ENCODE measurements at places on chromosomes 16 and 17. TPM values are rescaled to one million over a fixed set of nuclear protein-coding genes. Genes with fewer than 3 reads are reported as not detected.

DNA sequence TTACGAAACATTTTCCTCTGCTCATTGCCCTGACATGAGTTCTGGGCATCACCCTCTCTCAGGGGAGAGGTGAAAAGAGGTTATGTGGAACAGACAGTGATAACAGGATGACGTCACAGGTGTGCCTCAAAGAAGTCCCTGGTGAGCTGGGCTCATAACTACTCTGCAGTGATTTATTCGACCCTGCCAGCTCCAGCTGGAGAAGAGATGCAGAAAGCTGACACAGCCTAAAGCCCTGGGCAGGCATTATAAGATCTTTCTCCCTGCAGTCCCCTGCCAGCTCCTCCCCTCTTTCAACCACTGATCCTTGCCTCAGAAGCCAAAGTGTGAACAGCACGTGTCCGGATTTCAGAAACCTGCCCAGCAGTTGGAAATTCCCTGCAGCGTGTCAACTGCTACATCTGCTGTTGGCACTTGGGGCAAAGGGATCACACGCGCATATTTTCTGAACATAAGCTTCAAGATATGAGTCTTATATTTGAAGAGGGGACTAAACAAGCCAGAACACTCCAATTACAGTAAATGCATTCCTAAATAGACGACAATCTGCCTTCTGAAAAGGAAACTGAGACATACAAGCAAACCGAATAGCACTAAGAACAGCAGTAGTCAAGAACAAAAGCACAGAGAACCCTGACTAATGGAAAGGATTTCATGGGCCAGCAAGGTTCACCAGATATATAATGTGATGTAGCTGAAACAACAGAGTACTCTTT lies 80.5 kb downstream of the SMG6 start:
- no peak for DNase-seq

The PDILT gene
- total RNA-seq: not detected

DNA sequence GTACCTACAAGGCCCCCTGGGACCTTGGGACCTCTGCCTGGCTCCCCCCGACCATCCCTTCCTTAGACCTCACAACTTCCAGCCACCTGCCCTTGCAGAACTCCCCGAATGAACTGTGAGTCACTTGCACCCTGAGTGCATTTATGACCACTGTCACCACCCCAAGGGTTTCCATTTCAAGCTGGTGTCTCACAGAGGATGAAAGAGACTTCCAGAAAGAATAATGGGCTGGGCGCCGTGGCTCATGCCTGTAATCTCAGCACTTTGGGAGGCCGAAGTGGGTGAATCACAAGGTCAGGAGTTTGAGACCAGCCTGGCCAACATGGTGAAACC lies 124.5 kb upstream of the CIBAR2 start:
- no peak for DNase-seq

The CFAP97D1 gene
- total RNA-seq: not detected

DNA sequence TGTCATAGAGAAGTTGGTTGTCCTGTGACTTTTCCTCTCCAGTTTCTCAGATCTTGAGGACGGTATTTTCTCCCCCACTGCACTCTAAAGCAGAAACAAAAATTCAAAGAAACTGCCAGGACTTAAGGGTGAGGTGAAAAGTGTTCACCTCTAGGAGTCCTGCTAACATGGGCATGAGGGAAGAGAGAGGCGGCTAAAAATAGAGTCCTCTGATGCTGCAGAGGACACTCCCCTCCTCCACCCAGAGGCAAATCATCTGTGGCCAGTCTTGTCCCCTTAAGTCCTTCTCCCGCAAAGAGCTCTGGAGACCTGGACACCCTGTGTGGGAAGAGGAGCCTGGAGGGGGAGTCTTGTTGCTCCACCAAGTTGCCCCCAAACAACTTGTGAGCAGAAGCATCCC lies 4.7 kb upstream of the DDX19A start:
- DNase-seq: no peak

- no peak for DNase-seq
These were observed 531.8 kb upstream of the SALL1 start for GRCh38 chr16:51682905-51683304.

DNA sequence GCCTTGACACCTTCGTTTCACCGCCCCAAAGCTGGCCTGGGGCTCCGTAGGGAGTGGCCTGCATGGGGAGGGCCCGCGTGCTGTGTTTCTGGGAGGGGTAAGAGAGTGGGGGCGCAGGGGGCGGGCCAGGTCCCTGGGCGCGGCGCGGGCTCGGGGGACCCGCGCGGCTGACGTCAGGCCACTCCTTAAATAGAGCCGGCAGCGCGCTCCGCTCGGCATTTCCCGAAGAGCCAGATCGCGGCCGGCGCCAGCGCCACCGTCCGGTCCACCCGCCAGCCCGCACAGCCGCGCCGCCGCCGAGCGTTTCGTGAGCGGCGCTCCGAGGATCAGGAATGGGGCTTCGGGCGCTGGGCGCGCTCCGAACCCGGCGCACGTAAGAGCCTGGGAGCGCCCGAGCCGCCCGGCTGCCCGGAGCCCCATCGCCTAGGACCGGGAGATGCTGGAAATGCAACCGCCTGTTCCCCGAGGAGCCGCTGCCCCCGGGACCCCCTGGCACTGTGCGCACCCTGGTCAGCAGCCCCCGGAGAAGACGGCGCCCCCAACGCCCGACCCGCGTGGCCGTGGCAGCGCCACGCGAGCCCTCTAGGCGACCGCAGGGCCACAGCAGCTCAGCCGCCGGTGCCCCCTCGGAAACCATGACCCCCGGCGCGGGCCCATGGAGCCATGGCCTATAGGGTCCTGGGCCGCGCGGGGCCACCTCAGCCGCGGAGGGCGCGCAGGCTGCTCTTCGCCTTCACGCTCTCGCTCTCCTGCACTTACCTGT lies at the start of gene HS3ST2:
Gene HS3ST2, plus strand, starts transcription at position 215 of the 763 bp plus-strand sequence. Its CDS starts 449 bp downstream, at position 664.
- no peak for DNase-seq

- no peak for DNase-seq
These were observed 142.7 kb downstream of the PITPNC1 start for GRCh38 chr17:67519801-67520251.

DNA sequence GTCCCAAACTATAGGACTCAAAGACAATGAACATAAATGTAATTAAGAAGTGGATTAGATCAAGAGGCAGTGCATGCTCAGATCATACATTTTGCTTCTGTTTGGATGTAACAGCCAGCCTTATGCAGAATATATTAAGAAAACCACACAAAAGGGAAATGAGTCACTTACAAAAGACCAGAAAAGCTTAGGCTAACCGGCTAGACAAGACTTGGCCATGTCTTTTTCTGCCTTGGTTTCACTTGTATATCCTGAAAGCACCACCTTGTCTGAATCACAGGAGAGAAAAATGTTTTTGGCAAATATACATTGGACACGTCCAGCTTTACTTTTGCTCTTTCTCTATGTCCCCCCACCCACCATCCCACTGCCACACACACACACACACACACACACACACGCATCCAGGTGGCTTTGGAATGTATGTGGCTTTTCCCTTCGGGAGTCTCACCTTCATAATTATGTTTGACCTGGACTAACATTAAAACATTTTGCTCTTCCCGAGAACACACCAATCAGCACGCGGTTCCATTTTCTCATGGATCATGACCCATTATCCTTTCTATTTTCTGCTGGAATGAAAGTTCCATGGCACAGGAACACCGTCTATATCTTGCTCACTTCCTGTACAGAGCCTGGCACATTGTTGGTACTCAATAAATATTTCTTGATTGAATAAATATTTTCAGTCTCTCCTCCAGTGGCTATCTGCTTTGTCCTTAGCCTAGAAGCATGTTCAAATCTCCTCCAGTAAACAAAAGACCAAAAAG lies 64.6 kb downstream of the CDK5R1 start:
- DNase-seq: no peak

DNA sequence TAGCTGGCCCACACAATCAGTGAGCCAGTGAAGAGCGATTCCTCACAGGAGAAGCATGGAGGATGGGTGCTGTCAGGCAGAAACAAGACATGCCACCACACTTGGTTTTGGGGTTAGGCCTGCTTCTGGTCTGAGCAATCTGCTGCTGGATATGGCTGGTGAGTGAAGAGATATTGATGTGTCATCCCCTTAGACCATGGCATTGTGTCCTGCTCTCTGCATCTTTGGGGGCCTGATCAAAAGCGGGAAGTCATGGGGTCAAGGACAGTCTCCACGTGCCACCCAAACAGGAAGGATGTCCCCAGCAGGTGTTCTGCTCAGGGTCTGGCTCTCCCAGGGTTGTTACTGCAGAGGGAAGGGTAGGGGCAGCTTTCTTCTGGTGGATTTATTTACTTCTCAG lies 140.7 kb downstream of the PRKCB start:
- DNase-seq: no peak

DNA sequence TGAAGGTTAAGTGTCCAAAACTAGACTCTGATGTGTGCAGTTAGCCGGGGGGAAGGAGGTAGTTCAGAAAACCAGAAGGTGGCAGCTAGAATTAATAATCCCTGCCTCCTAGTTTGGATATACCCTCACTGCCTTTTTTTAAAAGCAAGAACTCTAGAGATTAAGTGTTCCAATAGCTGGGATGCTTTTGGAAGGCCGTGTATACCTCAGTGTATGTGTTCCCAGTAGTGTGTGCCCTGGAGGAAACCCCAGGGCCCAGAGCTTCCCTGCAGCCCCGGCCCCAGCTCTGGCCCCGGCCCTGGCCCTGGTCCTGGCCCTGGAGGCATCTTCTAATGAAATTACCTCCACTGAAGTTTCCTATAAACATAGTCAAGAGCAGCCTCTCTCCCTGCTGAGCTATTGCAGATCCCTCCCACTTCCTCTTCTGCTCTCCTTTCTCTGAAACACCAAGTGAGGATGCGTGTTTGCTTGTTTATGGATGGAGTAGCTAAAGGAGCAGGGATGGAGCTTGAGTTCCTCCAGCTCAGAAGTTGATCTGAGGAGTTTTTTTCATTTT lies 130.7 kb downstream of the PRKCA start:
- no peak for DNase-seq

The KRT39 gene
- total RNA-seq: not detected

- no peak for DNase-seq
These were observed 10.4 kb downstream of the KLHL36 start for GRCh38 chr16:84658690-84659089.

DNA sequence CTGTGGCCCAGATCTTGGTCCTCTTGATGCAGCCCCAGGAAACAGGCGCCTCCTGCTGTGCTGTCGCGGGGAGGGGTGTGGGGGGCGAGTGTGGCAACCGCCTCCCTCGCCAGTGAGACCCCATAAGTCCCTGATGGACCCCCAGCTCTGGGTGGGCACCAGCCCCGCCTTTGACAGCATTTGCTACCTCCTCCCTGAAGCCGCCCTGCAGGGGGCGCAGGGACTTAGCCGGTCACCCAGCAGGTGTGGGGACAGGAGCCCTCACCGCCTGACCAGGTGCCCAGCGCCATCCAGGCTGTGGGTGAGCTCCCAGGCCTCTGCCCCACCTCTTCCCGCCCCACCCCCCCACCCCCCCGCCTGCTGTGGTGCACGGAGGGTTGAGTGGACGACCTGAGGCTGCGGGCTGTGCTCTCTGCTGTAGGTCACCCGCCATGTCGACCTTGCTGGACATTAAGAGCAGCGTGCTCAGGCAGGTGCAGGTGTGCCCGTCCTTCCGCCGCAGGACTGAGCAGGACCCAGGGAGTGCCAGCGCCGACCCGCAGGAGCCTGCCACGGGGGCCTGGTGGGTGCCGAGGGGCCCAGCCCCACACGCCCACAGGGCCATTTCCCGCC lies 4.8 kb downstream of the BAIAP3 start:
- DNase-seq: no peak

DNA sequence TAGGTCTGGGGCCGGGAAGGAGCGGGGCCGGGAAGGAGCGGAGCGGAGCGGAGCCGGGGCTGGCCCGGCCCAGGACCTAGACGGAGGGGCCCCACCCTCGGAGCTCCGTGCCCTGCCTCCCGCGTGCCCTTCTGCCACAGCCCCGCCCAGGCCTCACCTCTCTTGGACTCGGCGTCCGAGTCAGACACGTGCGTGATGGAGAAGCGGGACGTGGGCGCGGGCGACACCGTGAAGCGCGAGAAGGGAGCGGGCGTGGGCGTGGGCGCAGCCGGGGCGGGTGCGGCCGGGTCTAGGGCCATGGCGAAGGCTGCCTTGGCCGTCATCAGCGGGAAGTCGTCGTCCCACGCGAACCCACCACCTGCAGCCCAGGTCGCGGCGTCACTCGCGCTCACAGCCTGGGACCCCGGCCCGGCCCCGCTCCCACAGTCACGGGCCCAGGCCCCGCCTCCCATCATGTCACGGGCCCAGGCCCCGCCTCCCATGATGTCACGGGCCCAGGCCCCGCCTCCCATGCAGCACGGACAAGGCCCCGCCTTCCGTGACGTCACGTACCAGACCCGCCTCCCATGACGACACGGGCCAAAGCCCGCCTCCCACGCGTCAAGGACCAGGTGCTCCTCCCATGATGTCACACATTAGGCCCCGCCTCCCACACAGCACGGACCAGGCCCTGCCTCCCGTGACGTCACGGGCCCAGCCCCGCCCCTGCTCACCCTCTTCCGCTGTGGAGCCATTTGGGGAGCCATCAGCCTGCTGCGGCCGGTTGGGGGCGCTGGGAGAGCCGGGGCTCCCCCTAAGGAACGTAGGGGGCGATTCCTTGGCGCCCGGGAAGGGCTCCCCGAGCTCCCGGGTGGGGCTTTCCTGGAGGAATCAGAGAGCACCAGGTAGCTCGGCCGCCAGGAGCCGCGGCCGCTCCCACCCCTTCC lies 45.8 kb upstream of the PVALEF start:
- DNase-seq: no peak

DNA sequence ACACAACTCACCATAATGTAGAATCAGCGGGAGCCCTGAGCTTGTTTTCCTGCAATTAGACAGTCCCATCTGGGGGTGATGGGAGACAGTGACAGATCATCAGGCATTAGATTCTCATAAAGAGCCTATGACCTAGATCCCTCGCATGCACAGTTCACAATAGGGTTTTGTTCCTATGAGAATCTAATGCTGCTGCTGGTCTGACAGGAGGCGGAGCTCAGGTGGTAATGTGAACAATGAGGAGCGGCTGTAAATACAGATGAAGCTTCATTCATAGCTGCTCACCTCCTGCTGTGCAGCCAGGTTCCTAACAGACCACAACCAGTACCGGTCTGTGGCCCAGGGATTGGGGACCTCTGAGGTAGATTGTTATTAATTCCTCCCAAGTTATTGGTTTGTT lies 2.9 kb upstream of the DOK4 start:
- no peak for DNase-seq

The NPIPA3 gene
- not detected for total RNA-seq

GRCh38 chr16:7612671-7613070 lies 280.0 kb downstream of the RBFOX1 start:
- no peak for DNase-seq

GRCh38 chr16:12150600-12150999 lies 174.1 kb downstream of the SNX29 start:
- DNase-seq: no peak

The ACSM5 gene
- total RNA-seq: 1.7 TPM

The TEX19 gene
- not detected for total RNA-seq

- DNase-seq: no peak
These were observed 953 bp upstream of the NSMCE1 start for GRCh38 chr16:27269300-27270150.

Measured in chondrocyte (in vitro differentiated cells).